Cardiac muscle cell (in vitro differentiated cells and primary cell): ENCODE measurements at places on chromosomes 13 and 19. TPM values are rescaled to one million over a fixed set of nuclear protein-coding genes. Genes with fewer than 3 reads are reported as not detected.

The FFAR3 gene
- polyA plus RNA-seq = not detected in 2 replicates

The CCNE1 gene
- 17.1 and 21.8 TPM in 2 replicates for polyA plus RNA-seq

The PALM gene
- polyA plus RNA-seq = 23.0 and 33.0 TPM in 2 replicates

The ARL11 gene
- 0.21 and 1.1 TPM in 2 replicates for polyA plus RNA-seq

The CACNA1A gene
- 5.0 and 5.6 TPM in 2 replicates for polyA plus RNA-seq

The MTUS2 gene
- polyA plus RNA-seq = 31.6 and 65.8 TPM in 2 replicates
